Stimulated activated naive CD4-positive, alpha-beta T cell (primary cell): ENCODE measurements at places on chromosomes 1 and 21.

- no peak for DNase-seq
Observed at GRCh38 chr1:225378880-225379279, 49.0 kb downstream of the LBR start.

DNA sequence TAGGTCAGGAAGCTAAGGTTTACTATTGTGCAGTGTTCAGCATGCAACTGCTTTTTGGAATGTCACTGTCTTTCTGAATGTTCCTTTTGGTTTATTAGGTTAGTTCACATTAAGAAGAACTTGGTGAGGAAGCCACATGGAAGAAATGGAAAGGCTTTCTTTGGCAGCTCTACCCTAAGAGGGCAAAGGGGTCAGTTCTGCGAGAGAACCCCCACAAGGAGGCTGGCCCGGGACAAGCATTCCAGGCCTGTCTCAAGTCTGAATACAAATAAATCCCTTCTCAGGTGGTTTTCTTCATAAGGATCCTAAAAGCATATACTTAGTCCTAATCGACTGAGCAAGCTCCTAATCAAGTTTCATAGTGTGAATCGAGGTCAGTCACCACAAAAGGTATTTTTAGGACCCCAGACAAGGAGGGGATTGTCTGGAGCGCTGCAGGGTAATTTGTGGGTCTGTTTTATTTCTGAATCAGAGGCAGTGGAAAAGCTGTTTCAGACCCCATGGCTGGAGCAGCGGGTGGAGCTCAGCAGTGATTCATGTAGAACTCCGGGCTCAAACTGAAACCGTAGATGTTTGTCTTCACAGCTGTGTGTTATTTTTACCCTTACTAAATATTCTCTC lies 63.3 kb downstream of the ERG start:
- no peak for DNase-seq

DNA sequence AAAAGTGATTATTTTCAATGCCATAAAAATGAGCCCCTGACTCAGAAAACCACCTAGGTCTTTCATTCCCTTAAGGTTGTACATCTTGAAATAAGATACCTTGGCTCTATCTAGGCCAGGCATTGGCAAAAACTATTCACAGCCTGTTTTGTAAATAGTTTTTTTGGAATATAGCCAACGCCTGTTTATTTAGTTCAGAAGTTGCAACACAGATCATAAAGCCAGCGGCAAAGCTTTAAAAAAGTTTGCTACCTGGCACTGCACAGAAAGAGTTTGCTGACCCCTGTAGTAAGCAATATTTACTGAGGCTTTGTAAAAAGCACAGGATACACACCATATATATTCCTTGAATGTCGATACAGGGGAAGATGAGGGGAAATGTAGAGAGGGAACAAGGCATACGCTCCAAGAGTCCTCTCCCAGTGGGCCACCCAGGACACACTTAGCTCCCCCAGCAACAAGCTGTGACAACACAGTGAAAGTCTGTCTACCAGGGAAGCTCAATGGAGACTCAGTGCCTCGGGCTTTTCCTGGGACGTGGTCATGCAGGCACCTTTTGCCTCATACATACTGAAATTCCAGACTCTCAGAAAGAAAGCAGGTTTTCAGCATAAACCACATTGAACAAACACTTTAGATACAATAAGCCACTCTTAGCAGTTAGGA lies 20.5 kb downstream of the TARBP1 start:
- DNase-seq, result no peak

DNA sequence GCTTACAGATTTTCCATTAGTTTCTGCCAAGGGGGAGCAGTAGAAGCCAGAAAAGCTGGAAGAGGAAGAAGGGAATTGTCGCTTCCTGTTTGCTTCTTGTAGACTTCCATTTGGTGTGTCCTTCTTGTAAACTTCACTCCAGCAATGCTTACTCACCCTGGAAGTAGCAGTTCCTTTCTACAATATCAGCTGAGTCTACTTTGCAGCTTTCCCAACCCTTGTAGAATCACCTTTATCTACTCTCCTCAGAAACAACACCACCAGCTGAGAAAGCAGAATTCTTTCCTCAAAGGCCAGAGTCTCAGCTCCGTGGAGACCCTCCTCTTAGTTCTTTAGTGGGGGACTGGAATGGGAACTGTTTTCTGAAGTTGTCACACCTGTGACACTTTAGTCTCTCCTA lies 1136.7 kb upstream of the TMPRSS15 start:
- DNase-seq, result no peak

DNA sequence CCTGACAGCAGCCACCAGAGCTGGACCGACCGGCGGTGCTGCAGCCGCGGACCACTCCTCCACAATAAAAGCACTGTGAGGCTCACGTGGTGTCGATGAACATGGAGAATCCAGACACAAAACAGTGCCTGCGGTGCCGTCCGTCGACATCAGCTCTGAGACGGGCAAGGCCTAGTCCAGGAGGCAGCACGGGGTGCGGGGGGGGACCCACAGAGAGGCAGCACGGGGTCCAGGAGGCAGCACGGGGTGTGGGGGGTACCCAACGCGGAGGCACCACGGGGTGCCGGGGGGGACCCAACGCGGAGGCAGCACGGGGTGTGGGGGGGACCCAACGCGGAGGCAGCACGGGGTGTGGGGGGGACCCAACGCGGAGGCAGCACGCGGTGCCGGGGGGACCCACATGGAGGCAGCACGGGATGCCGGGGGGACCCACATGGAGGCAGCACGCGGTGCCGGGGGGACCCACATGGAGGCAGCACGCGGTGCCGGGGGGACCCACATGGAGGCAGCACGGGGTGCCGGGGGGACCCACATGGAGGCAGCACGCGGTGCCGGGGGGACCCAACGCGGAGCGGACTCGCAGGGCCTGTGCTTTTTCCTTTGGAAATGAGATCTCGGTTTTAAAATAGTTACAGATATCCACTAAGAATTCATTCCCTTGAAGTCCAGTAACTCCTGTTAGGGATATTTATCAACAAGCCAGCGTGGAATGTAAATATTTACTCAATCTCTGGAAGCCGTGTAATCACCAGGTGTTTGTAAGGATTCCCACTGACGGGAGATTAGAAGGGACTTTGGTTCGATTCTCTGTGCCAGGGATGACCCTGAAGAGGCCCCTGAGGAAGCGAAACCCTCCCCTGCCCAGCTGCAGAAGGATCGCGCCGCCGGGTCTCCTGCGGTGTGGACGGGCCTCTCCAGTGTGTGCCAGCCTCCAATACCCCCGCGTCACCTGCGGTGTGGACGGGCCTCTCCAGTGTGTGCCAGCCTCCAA lies 52.1 kb downstream of the COL6A1 start:
- no peak for DNase-seq

DNA sequence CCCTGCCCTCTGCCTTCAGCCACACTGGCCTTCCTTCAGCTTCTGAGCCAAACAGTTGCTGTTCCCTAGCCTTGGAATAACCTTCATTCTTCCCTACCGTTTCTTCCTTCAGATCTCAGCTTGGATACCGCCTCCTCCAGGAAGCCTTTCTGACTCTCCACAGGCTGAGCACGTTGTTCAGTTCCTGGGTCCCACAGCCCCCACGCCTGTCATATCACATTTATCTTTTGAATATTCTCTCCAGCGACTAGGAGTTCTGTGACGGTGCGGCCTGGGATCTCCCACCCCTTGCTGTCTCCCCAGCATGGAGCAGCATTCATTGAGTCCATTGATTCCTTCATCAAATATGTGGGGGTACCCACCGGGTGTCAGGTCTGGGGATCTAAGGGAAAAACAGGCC lies 39.2 kb downstream of the EPHA2 start:
- DNase-seq, result no peak

GRCh38 chr21:28127175-28127785 lies 865.4 kb downstream of the LTN1 start:
- no peak for DNase-seq

DNA sequence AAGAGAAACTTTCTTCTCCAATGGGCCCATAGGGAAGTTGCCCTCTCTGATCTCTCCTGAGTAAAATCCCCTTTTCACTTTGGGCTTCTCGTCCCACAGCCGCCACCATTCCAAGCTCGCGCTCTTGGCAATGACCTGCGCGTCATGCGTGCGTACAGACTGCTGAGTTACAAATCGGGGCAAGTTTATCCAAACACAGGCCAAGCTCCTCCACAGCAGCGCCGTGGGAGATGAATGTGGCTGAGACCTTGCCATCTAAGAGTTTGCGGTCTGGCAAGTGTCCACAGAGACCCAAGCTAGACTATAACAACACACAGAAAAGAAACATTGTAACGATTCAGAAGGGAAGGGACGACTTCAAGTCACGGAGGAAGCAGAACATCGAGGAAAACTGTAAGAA lies 116.3 kb upstream of the SOD1 start:
- DNase-seq, result no peak

DNA sequence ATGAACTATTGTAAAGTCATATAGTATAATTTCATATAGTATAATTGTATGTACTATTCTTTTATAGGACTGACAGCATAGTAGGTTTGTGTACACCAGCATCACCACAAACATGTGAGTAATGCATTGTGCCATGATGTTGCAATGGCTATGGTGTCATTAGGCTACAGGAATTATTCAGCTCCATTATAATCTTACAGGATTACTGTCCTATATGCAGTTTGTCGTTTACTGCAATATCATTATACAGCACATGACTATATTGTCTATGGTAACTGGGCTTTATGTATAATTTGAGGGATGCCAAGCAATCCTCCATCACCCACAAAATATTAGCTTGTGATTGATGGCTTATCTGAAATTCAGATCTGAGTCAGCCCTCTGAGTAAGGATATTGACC lies 54.2 kb upstream of the PBX1 start:
- no peak for DNase-seq

DNA sequence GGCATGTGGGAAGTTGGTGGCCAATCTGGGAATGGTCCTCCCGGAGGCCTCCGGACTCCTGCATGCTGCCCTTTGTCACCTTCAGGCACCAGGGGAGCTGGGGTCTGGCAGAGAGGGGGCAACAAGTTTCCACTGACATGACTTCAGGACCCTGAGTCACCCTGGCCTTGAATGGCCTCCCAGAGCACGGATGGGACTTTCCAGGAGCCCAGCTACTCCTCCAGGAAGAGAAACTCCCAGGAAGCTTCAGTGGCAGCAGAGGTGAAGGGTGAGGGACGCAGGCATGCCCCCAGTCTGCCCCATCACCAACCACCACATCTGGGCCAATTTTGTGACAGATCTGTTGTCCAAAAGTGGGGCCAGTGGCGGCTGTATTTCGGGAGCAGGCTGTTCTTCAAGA lies 55.9 kb upstream of the WASF2 start:
- DNase-seq, result no peak

- DNase-seq, result no peak
Observed at GRCh38 chr1:46466477-46467182, 23.0 kb upstream of the DMBX1 start.

- DNase-seq, result no peak
Observed at GRCh38 chr1:64502931-64503330, 33.0 kb downstream of the CACHD1 start.

- DNase-seq, result no peak
Observed at GRCh38 chr1:100131623-100132022, 1.1 kb downstream of the SASS6 start.
